ENCODE measurements at places on chromosomes 12 and 14.

DNA sequence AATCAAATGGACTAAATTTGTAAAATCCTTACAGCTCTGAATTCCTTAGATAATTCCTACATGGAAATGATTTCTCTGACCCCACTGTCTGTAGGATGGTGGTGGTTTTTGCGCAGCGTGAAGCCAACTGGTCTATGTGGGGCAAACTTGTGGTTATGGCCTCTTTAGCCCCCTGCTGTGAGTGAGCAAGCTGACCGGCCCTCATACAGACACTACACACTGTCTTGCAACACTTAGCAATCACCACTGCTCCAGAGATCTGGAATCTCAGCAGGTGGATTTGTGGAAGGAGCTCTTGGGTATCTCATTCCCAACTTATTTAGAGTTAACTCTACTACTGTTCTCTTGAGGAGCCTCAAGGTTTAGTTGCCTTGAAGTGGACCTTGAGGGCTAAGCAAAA lies 70.2 kb downstream of the SCN8A start:
- no peak for DNase-seq

- no peak for DNase-seq
Measured at GRCh38 chr12:108327621-108328344, 11.3 kb downstream of the CMKLR1 start.

- DNase-seq: no peak
Measured at GRCh38 chr14:97359341-97359740, 562.2 kb downstream of the VRK1 start.

DNA sequence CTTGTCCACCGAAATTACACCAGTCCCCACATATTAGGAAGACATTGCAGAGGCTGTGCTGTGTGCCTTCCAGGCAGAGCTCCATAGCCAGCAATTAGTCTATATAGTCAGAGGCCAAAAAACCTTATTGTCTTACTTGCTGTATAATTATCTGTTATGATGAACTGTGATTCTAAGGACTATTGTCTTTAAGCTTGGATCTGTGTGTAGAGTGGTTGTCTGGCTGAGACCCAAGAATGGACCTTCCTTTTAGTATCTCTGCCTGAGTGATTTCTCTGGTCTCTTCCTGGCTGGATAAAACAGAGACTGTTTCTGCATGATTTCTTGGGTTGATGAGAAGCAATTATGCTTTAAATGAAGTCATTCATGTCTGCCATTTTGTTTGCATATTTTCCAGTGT lies 465.3 kb downstream of the PRKD1 start:
- no peak for DNase-seq

DNA sequence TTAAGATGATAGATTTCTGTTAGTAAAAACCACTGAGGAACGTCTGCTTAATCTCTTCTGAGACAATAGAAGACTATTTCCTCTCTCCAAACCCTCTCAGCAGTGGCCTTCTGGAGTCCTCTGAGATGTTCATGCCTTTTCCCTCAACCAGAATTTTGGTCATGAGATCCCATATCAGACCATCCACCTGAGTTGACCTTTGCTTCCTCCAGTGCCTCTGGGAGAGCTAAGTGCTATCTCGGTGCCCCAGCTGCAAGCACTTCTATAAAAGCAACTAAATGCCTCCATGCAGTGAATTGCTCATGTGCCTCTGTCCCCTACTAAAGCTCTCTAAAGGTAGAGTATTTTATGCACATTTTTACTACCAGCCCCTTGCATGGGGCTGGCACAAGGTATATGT lies 172.8 kb upstream of the BCL2L14 start:
- no peak for DNase-seq

DNA sequence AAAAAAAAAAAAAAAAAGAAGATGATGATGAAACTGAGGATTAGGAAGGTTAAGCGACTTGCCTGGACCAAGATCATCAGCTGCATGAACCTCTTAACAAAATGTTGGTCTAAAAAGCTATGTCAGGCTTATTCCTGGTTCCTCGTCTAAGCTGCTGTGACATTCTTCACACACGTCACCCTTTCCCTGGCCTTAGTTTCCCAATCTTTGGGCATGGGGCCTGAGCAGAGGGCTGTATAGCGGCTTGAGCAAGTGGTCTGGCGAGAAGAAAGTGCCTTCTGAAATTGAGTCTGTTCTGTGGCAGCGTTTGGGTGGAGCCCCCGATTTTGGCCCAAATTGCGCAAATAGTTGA lies 58.7 kb upstream of the CCND2 start:
- no peak for DNase-seq

DNA sequence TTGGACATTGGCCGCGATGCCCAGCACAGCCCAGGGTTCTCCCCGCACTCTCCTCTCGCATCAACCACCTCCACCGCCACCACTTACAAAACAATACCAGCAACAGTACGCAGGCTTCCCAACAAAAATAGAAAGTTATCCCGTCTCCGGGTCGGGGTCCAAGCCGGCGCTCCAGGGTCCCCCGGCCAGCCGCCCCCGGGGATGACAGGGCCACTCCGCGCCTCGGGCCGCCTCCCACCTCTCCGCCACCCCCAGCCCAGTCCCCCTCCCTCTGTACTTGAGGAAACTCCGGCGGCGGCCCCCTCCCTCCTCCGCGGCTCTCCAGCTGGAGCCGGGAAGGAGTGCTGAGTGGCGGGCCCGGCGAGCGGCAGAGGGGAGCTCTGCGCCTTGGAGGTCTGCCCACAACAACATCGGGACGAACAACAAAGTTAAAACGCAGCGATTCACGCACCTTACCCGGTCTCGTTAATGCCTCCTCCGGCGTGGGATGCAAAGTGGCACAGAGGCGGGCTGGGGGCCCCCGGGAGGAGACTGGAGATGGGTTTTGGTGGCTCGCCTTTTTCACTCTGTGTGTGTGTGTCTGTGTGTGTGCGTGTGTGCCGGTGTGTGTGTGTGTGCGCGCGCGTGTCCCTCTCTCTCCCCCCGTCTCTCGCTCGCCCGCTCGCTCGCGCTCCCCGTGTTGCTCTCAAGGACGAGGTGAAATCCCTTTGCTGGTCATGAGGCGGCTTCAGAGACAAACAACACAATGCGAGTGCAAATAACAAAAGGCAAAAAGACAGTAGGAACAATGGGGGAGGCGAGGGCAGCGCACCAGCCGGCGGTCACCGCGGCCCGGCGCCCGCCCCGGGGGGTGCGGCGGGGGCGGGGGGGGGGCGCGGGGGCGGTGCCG lies 386.8 kb downstream of the BCAT1 start:
- DNase-seq: no peak

- no peak for DNase-seq
Measured at GRCh38 chr12:68790081-68790951, 17.7 kb upstream of the MDM2 start.

DNA sequence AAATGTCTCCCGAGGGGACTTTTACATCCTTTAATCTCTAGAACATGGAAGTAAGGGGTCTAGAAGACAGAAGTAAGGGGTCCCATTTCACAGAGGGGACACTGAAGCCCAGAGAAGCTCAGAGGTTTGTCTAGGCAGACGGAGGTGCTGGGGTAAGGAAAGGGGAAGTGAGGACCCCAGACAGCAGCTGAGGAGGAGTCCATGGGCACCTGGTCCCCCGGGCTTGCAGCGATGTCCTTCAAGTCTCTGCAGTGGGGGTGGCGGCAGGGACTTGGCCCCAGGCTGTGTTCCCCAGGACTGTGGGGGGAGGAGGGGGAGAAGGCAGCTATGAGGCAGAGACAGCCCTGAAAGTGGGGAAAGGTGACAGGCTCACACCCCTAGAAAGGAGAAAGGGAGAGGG lies 30.7 kb downstream of the DTX1 start:
- no peak for DNase-seq

- no peak for DNase-seq
Measured at GRCh38 chr12:40170593-40170992, 54.2 kb upstream of the LRRK2 start.

GRCh38 chr12:14638066-14638465 lies 58.3 kb downstream of the GUCY2C start:
- DNase-seq: no peak

DNA sequence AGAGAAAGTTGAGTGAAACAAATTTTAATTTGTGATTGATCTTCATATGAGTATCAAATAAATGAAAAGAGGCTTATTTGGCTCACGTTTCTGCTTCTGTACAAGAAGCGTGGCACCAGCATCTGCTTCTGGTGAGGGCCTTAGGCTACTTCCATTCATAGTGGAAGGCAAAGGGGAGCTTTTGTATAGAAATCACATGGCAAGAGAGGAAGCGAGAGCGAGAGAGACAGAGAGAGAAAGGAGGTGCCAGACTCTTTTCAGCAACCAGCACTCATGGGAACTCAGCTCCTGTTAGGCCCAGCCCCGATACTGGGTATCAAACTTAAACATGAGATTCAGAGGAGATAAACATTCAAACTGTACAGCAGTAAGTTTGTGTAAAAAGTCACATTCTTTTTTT lies 121.4 kb downstream of the SYNE2 start:
- DNase-seq: no peak

DNA sequence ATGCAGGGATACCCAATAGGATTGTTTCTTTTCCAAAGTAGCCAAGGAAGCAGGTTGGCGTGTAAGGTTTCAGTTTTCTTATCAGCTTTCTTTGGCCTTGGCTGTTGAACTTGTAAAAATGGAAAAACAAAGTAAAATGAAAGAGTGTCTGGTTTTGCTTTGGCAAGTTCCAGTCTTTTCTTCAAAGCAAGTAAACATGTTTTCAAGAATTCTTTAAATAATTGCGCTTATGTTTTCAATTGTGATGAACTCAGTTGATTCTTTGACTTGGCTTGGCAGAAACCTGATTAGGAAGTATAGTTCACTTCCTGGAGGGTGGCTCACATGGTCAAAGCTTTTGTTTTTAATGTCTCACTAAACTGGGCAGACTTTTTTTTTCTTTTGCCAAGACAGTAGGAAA lies 112.2 kb upstream of the USP44 start:
- DNase-seq: no peak

DNA sequence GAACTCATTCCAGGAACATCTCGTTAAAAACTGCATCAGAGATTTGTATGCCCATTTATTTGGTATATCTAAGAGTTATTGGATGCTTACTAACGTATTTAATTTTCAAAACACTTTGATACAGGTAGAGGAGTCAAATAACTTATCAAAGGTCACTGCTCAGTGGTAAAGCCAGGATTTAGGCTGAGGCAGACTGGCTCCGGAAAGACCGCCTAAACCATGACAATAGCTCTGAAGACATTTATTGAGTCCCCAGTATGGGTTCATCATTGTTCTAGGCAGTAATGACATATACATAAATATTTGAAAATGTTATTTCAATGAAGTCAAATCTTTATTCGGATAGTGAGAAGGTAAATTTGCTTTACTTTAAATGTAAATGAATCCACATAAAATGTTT lies 30.3 kb downstream of the WBP11 start:
- no peak for DNase-seq

GRCh38 chr12:55681142-55682077 lies 26.3 kb downstream of the ITGA7 start:
- no peak for DNase-seq

GRCh38 chr12:25785134-25785533 lies 173.3 kb upstream of the RASSF8 start:
- no peak for DNase-seq

DNA sequence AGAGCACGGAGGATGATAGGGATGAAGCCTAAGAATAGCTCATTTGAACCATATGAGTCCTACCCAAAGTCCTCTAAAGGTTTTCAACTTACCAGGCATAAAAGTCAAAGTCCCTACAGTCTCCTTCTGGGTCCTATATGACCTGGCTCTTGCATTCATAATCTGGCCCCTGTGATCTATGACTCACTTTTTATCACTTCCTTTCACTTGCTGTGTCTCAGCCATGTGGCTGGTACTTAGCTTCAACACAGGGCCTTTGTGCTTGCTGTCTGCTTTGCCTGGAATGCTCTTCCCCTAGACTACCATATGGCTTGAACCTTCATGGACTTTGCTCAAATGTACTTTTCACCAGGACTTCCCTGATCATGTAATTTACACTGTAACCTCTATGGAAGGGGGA lies 137.6 kb upstream of the TMTC1 start:
- no peak for DNase-seq

GRCh38 chr14:30240685-30241084 lies 313.0 kb upstream of the PRKD1 start:
- no peak for DNase-seq

- no peak for DNase-seq
Measured at GRCh38 chr12:104448451-104448850, 8.3 kb upstream of the CHST11 start.

DNA sequence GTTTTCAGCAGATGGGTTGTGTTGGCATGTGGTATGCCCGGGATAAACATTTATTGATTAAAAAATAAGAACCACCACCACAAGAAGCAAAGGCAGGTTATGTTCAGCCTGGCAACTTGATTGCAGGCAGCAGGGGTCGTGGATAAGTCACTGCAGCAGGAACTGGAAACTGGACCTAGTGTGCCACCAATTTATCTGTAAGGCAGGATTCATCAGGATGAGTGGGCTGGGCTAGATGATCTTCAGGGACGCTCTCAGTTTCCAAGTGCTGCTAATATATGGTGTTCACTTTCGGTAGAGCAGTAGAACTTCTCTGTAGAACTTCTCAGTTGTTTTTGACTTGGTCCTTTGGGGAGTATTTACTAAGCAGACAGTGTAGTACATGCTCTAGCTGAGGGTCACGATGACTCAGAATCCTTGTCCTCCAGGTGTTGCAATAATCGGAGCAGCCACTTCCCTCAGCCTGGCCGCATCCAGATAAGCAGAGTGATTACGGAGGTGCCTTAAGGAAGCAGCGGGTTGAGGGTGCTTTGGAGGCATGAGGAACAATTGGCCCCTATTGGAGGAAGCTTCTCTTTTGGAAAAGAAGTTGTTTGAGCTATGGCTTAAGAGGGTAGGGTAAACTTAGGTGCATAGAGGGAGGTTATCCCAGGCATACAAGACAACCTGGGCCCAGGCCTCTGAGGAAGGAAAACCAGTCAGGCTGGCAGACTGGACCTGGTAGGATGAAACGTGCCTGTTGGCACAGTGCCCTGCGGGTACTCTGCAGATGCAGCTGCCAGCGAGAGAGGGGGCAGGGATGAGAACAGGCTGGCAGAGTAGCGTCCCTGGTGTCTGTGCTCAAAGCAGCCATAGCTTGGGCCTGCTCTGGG lies 104.0 kb downstream of the GPR135 start:
- DNase-seq: no peak

DNA sequence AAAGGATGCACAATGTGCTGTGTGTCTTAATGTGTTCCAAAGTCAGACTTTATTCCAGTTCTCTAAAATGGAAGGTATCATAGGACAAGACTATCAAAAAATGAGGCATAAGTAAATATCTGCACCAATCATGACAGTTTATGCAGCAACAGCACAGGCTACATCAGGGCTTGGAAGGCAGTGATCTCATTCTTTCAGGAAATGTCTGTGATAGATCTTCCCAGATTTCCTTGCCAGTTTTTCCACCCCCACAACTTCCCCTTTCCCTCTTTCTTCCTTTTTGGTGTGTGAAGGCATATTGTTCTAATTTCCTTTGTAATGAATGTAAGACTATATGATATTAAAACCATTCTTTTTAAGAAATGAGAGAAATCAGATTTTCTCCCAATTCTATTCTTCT lies 326.7 kb downstream of the ATP23 start:
- no peak for DNase-seq

GRCh38 chr14:101069228-101069549 lies 165.7 kb upstream of the RTL1 start:
- DNase-seq: no peak

All from stimulated activated CD4-positive, alpha-beta T cell treated with anti-CD3 and anti-CD28 coated beads, Interleukin-2, amount 100 ng/mL, for 24 hours (primary cell).